ENCODE measurements at places on chromosomes 6 and 20.
A peak's percentile ranks its signal among the peaks of the same experiment; 100 is the strongest.

- H3K36me3 ChIP-seq = peaks cover 23% of the 10 kb centered on the region
- no peak for DNase-seq
- H3K27me3 ChIP-seq = no peaks in the 10 kb centered on the region
- H3K4me1 ChIP-seq = peaks cover 3% of the 10 kb centered on the region
Observed at GRCh38 chr20:34953960-34954359, 1.6 kb downstream of the GSS start.

DNA sequence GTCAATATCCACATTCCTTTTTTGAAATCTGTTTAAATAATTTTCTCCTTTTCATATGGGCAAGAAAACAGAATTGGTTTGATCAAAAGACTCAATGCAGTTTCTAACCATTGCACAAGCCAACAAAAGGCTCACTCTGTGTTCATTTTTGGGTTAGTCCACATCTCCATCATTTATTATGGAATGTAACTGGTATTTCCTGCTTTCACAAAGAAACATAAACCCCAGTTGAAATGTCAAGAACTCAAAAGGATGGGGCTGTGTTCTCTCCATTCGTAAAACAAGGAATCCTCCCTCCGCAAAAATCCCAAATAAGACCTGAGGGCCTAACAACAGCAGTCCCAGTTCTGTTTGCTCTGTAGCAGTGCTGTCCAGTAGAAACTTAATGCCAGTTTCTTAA lies 420.9 kb downstream of the GJA1 start:
- no peak overlapping the region for H3K27ac ChIP-seq
- DNase-seq = no peak
- peaks cover 6% of the 10 kb centered on the region for H3K4me1 ChIP-seq
- H3K4me3 ChIP-seq = no peak overlapping the region
- H3K36me3 ChIP-seq = no peaks in the 10 kb centered on the region

- H3K27ac ChIP-seq = no peak overlapping the region
- no peak overlapping the region for H3K4me3 ChIP-seq
- DNase-seq = no peak
- H3K27me3 ChIP-seq = no peaks in the 10 kb centered on the region
- H3K36me3 ChIP-seq = no peaks in the 10 kb centered on the region
- H3K4me1 ChIP-seq = peaks cover 9% of the 10 kb centered on the region
Observed at GRCh38 chr20:8909596-8909995, 159.3 kb upstream of the PLCB4 start.

- H3K27me3 ChIP-seq = no peaks in the 10 kb centered on the region
- no peak overlapping the region for H3K27ac ChIP-seq
- no peak overlapping the region for H3K4me3 ChIP-seq
- DNase-seq = no peak
- no peaks in the 10 kb centered on the region for H3K36me3 ChIP-seq
- H3K4me1 ChIP-seq = peaks cover 1% of the 10 kb centered on the region
Observed at GRCh38 chr6:25450469-25451198, 171.5 kb downstream of the CARMIL1 start.

DNA sequence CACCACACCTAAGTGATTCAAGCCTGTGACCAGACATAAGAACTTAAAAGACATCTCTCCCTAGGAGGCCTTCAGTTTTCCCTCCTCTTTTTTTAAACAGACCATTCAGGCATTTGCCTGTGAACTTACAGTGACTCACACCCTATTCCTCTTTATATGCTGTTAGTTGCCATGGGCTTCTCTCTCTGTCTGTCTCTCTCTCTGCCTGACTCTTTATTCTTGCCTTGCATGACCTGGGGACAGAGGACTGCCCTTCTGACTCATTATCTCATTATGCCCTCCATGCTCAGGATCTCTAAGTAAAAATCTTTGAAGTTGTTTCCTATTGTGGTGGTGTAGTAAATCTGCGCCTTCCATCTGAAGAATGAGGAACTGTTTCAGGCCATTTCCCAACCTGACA lies 442.2 kb upstream of the MAN1A1 start:
- peaks cover 5% of the 10 kb centered on the region for H3K4me1 ChIP-seq
- H3K36me3 ChIP-seq = no peaks in the 10 kb centered on the region
- H3K27me3 ChIP-seq = no peaks in the 10 kb centered on the region
- no peak overlapping the region for H3K27ac ChIP-seq
- H3K4me3 ChIP-seq = no peak overlapping the region

GRCh38 chr6:13574571-13575376 lies at the start of gene SIRT5:
SIRT5 (plus strand) TSS chr6:13574601; CDS start chr6:13584111, 9,510 bp downstream.
- H3K27me3 ChIP-seq = no peaks in the 10 kb centered on the region
- peaks cover 4% of the 10 kb centered on the region for H3K36me3 ChIP-seq
- peak within 1 kb of the TSS; percentile 79 for H3K4me3 ChIP-seq
- peaks cover 3% of the 10 kb centered on the region for H3K4me1 ChIP-seq
- peak; percentile 82 for DNase-seq

GRCh38 chr6:167786853-167787675 lies 39.6 kb upstream of the AFDN start:
- no peak for DNase-seq
- H3K27me3 ChIP-seq = no peaks in the 10 kb centered on the region
- H3K27ac ChIP-seq = no peak overlapping the region

DNA sequence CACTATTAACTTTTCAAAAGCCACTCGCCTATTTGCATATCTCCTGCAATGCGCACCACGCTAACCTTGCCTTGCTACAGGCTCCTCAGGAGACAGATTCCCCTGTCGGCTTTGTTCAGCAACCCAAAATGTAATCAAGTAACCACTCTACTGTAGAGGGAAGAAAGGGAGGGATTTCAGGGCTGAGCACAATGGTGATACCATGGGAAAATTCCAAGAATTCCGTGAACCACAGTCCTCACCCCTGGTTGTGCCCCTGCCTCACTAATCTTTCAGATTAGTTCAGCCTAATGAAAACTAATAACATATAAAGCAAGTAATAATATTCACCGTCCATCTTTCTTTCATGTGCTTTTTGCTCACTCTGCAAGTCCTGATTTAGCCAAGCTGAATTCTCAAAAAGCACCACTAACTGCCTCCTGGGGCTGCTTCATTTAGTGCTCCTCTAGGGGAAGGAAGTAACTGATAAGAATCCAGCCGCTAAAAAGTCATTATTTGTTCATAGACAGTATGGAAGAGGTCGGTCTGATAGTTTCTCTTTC lies 6.6 kb downstream of the CITED2 start:
- H3K4me1 ChIP-seq = peaks cover 11% of the 10 kb centered on the region
- peak overlapping the region; percentile 89 for H3K27ac ChIP-seq
- peak; percentile 65 for DNase-seq

DNA sequence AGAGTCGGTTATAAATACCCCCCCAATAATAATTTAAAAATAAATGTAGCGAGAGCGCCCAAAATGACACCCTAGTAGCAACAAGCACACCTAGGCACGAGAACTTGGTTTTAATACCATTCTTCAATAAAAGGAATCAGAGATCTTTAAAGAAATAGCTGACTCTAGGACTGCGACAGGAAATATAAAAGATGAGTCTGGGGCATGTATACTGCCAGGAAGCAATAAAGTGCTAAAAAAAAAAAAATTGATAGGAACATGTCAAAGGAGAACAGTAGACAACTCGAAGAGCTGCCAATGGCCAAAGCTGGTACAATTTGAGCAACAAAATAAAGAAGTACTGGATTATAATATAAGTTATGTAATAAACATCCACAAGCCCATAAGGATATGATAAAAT lies 2.2 kb downstream of the PNISR start:
- H3K27ac ChIP-seq = no peak overlapping the region
- H3K4me3 ChIP-seq = no peak overlapping the region
- peaks cover 5% of the 10 kb centered on the region for H3K4me1 ChIP-seq
- H3K36me3 ChIP-seq = peaks cover 2% of the 10 kb centered on the region
- no peak for DNase-seq

DNA sequence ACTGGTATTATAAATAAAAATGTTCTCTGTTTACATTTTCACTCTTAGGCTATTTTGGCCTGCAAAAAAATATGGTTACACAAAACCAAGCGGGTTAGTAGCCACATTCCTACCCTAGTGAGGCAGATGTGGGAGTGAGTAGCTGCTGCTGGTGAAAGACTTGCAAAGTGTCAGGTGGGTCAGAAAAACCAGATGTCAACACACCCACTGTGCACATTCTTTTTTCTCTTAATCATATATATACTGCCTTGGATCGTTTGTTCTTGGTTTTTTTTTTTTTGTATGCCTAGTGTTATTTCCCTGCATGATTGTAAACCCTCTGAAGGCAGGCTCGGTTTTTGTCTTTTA lies 68.0 kb upstream of the TFB1M start:
- no peak for DNase-seq
- H3K36me3 ChIP-seq = no peaks in the 10 kb centered on the region
- H3K4me3 ChIP-seq = no peak overlapping the region
- H3K27me3 ChIP-seq = no peaks in the 10 kb centered on the region

- no peak for DNase-seq
- peaks cover 8% of the 10 kb centered on the region for H3K4me1 ChIP-seq
- no peaks in the 10 kb centered on the region for H3K27me3 ChIP-seq
Observed at GRCh38 chr20:46414608-46415007, 8.2 kb upstream of the ELMO2 start.

- H3K4me1 ChIP-seq = no peaks in the 10 kb centered on the region
- no peaks in the 10 kb centered on the region for H3K27me3 ChIP-seq
Observed at GRCh38 chr6:106643061-106643460, 13.7 kb downstream of the QRSL1 start.

DNA sequence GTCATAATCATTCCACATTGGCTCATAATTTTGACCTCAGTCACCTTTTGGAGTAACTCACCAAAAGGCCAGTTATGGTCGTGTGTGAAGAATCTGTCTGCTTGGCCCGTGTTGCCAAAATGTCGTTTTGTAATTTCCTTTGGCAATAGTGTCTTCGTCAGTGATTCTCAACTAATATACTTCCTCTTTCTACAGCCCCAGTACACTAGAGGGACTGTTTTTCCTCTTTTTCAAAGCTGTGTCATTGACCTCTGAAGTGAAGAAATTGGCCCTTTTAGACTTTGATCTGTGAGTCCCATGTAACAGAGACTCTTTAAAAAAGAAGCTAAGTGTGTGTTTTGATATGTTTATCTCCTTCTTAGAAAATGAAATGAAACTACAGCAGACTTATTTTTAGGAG lies 5.2 kb downstream of the FOXO3 start:
- peaks cover 59% of the 10 kb centered on the region for H3K36me3 ChIP-seq
- no peaks in the 10 kb centered on the region for H3K4me1 ChIP-seq
- H3K4me3 ChIP-seq = no peak overlapping the region
- no peaks in the 10 kb centered on the region for H3K27me3 ChIP-seq

GRCh38 chr20:63881451-63882226 lies 13.3 kb upstream of the DNAJC5 start:
- H3K4me1 ChIP-seq = no peaks in the 10 kb centered on the region
- H3K27ac ChIP-seq = no peak overlapping the region
- DNase-seq = no peak
- peaks cover 73% of the 10 kb centered on the region for H3K36me3 ChIP-seq

GRCh38 chr6:135181333-135182070 lies 394 bp downstream of the MYB start:
- peaks cover 8% of the 10 kb centered on the region for H3K4me1 ChIP-seq
- peak; percentile 21 for DNase-seq
- peaks cover 23% of the 10 kb centered on the region for H3K27me3 ChIP-seq
- H3K36me3 ChIP-seq = peaks cover 6% of the 10 kb centered on the region
- H3K27ac ChIP-seq = peak overlapping the region; percentile 33

DNA sequence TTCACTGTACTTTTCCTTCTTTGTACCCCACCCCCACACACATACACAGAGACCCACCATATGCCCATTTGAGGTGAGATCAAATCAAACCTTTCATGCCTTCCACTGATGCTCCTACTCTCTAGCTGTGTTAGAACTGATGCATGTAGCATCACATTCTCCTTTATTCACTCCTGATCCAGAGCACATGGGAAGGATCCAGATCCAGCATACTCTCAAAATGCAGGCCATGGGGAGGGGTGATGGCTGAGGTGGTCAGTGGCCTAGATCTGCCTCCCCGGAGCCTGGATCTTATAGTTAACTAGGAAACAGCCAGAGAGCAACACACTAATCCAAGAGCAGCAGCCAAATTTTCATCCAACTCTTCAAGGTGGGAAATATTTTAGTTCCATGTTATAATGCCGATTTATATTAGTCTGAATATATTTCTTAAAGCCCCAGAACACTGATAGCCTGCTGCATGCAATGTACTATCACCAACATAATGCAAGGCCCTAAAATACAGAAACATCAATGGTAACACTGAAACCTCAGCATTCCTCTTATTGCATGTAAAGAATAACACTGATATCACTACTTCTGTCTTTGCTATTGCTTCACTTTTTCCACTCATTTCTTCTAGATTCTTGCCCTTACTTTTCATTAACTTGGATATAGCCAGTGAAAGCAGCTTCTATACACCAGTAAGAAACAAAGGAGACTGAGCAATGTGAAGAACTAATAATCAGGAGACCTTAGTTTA lies 126.8 kb upstream of the BEND6 start:
- no peaks in the 10 kb centered on the region for H3K36me3 ChIP-seq
- no peak for DNase-seq
- H3K27ac ChIP-seq = no peak overlapping the region
- H3K27me3 ChIP-seq = no peaks in the 10 kb centered on the region
- peaks cover 7% of the 10 kb centered on the region for H3K4me1 ChIP-seq
- H3K4me3 ChIP-seq = no peak overlapping the region

GRCh38 chr6:167779129-167779992 lies 47.4 kb upstream of the AFDN start:
- H3K4me1 ChIP-seq = no peaks in the 10 kb centered on the region
- DNase-seq = no peak

GRCh38 chr6:121868206-121868605 lies 432.8 kb downstream of the GJA1 start:
- no peak overlapping the region for H3K4me3 ChIP-seq
- H3K36me3 ChIP-seq = no peaks in the 10 kb centered on the region
- peaks cover 8% of the 10 kb centered on the region for H3K4me1 ChIP-seq
- no peak overlapping the region for H3K27ac ChIP-seq
- DNase-seq = no peak

GRCh38 chr20:42923348-42923918 lies 266.3 kb downstream of the PTPRT start:
- no peak overlapping the region for H3K4me3 ChIP-seq
- peaks cover 7% of the 10 kb centered on the region for H3K4me1 ChIP-seq
- DNase-seq = no peak
- H3K27me3 ChIP-seq = no peaks in the 10 kb centered on the region

GRCh38 chr20:18989736-18990474 lies 176.3 kb downstream of the SCP2D1 start:
- no peaks in the 10 kb centered on the region for H3K36me3 ChIP-seq
- no peak for DNase-seq
- H3K4me1 ChIP-seq = no peaks in the 10 kb centered on the region
- H3K4me3 ChIP-seq = no peak overlapping the region

DNA sequence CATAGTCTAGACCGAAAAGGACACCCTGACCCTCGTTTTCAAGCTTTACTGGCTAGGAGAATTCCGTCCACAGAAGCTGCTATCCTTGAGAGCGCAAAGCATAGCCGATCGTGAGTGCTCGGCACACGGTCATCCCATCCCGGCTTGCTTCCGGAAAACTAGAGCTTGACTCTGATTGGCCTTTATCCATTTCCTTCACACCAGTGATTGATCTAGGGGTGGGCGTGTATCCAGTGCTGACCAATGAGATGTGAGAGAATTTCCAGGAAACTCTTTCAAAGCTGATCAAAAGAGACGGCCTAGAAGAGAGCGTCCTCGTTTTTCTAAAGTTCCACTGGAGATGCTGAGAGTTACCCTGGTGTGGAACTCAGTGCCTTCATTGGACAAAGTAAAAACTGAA lies 41.0 kb upstream of the NFATC2 start:
- H3K4me1 ChIP-seq = no peaks in the 10 kb centered on the region
- no peaks in the 10 kb centered on the region for H3K36me3 ChIP-seq
- DNase-seq = no peak
- no peak overlapping the region for H3K27ac ChIP-seq
- no peak overlapping the region for H3K4me3 ChIP-seq
